AG09319 (cell line): ENCODE measurements at places on chromosomes 16 and 17.

GRCh38 chr17:49696233-49696761 is 11.5 kb downstream of the SLC35B1 start:
- no peak for DNase-seq

DNA sequence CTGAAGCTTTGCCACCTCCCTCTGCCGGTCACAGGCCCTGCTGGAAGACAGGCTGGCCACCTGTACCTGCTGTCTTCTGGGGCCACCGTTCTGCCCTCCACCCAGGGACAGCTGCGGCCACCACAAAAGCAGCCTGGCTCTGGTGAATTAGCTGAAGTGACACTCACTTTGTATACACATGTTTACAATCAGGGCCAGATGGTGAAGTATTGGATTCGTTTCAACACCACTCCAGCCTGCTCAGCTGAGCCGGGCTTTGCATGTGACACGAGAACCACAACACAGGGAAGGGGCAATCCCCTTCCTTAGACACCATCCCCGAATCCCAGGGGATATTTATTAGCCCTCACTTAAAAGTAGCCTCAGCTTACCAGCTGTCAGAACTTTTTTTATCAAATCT is 191.5 kb upstream of the RPL38 start:
- no peak for DNase-seq

DNA sequence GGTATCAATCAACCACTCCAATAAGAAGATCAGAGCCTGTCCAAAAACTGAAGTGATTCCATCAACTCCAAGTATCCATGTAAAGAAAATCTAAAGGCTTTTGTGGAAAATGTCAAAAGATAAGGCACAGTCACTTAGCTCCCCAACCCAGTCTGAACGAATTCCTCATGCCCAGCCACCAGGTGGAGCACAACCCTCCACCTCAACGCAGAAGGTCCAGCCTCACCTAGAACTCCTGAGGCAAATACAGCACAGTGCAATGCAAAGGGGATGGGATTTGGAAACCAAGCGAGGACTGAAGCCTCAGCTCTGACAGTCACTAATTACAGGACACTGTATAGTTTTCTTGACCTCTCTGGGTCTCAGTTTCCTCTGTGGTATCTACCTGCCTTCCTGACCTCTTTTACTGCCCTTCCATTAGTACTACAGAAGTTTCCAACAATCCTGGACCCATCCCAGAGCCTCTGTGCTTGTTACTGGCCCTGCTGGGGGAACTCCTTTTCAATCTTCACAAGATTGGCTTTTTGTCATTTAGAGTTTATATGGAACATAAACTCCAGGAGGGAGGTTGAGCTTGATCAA is 2.0 kb downstream of the NCBP3 start:
- no peak for DNase-seq

- no peak for DNase-seq
Observed at GRCh38 chr16:86317813-86318650, 192.3 kb upstream of the FOXF1 start.

- DNase-seq = no peak
Observed at GRCh38 chr17:81285894-81286293, 9.2 kb downstream of the SLC38A10 start.

DNA sequence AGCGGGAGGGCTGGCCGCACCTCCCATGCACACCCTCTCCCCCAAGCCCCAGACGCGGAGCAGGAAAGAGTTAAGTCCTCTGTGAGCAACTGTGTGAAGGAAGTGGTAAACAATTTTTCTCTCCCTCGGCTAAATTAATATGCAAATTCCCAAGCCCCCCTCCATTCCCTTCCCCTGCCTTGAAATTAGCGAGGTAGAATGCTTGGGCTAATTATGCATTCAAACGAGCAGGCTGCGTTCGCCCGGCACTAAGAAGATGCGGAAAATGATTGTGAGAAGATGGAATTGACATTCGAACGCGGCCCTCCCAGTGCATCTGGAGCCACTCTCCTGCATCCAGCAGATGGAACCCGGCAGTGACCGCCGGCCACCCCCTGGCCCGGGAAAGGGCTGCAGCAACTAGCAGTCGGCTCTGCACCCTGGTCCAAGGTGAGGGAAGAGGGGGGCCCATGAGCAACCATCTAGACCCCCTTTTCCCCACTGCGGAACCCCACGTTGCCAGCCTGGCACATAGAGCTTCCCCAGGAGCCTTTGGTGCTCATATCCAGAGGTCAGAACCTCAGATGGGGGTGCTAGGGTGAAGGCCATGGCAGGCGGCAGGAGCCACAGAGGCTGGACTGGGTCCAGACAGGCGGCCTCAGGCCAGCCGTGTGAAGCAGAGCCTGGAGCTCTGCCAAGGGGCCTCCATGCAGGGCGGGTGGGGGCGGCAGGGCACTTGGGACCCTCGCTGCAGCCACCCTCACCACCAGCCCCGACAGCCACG is 49.1 kb upstream of the ACSF3 start:
- DNase-seq = no peak

GRCh38 chr16:3235856-3236669 is 1.1 kb upstream of the ZNF200 start:
- DNase-seq = no peak

DNA sequence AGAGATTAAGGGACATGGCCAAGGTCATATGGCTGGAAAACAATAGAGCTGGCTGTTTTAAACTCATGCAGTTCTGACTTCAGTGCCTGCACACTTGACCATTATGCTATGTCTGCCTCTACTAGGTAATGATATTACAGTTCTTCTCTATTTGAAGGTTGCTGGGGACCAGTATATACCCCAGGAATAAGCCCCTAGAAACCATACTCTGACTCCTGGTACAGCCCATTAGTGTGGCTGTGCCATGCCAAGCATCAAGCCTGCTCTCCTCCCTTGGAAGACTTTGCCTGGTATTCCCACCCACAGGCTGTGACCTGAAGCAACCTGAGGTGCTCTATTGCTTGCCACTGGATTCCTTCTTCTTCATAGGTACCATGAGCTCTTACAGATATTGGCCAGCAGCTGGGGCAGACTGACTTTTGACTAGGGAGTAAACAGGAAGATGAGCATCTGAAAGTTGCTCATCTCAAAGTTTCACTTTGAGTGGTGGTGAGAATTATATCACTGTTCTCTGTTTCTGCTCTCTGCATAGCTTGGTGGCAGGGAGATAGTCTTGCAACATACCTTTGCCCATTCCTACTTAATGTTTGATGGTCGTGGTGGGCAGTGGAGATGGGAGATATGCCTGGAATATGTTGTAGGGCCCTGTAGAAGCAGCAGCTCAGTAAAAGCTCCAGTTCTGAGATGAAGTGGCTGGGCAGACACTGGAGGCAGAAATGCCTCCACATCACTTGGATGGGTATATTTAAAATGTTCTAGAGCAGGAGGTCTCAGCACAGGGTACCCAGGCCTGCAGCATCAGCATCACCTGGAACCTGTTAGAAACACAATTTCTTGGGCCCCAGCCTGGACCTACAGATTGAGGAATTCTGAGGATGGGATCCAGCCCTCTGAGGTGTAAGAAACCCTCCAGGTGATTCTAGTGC is 274.7 kb downstream of the HS3ST4 start:
- no peak for DNase-seq

GRCh38 chr16:87437327-87437726 is 45.2 kb downstream of the MAP1LC3B start:
- DNase-seq = no peak

GRCh38 chr17:78532311-78532710 is 44.9 kb downstream of the DNAH17 start:
- no peak for DNase-seq

- DNase-seq = peak; percentile 40
Observed at GRCh38 chr17:39699818-39700147, at the start of gene ERBB2. Gene ERBB2 (plus strand): TSS chr17:39700064. CDS start chr17:39700239, 175 bp downstream.

DNA sequence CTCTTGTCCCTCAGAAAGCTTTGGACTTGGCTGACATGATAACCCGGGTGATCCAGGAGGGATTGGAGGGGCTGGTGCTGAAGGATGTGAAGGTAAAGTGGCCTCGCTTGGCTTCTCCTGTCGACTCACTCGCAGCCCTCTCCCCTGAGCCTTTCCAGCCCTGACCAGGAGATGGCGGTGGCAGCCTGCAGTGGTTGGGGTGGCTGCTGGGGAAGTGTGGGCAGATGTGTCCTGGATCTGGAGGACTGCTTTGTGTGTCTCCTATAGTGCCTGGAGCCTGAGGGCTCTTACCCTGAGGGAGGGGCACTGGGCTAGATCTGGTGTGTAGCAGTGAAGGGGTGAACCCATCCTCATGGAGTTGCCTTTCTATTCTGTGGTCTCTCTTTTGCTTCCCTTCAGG is 17.9 kb downstream of the LIG3 start:
- no peak for DNase-seq

DNA sequence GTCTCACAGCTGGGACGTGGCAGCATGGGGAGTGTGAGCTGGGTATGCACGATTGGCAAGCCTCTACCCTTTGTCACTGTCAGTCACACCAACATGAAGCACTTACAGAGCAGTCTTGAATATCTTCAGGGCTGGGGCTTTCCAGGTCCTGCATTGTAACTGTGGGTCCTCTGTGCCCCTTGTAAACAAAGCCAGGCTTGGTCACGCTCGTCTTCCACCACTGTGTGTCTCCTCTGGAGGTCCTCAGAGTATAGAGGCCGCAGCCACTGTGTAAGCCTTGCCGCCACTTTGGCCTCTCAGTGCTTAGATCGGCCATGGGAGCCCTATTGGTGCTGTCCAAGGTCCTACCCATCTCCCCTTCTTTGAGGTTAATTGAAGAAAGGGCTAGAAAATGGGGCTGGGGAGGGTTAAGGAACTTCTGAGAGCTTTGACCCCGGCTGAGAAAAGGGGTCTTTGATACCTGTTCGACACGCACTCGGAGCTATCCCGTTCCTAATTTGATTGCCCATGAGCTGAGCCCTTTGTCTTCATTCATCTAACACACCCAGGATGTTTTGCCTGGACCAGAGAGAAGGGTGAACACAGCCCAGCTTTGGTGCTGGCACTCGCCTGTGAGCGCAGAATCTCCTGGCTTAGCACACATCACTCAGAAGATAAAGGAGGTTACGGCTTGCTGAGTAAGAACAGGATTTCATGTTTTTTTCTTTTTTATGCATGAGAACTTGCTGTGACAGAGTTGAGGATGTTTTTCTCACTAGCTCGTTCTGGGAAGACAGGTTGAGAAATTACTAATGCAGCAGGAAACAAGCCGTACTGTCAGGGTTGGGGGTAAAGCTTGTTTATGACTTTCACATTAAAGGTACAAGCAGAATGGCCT is 267.9 kb downstream of the CPPED1 start:
- no peak for DNase-seq

- no peak for DNase-seq
Observed at GRCh38 chr17:47278561-47278960, 24.9 kb downstream of the ITGB3 start.

GRCh38 chr17:41413982-41414381 is 10.4 kb downstream of the KRT37 start:
- no peak for DNase-seq

DNA sequence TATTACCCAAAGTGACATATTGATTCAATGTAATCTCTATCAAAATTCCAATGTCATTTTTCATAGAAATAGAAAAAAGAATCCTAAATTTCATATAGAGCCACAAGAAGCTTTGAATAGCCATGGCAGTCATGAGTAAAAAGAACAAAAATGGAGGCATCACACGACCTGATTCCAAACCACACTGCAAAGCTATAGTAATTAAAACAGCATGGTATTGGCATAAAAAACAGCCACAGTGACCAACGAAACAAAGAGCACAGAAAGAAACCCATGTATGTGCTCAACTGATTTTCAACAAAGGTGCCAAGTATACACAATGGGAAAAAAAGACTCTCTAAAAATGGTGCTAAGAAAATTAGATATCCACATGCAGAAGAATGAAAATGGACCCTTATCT is 101.5 kb downstream of the BRIP1 start:
- no peak for DNase-seq

DNA sequence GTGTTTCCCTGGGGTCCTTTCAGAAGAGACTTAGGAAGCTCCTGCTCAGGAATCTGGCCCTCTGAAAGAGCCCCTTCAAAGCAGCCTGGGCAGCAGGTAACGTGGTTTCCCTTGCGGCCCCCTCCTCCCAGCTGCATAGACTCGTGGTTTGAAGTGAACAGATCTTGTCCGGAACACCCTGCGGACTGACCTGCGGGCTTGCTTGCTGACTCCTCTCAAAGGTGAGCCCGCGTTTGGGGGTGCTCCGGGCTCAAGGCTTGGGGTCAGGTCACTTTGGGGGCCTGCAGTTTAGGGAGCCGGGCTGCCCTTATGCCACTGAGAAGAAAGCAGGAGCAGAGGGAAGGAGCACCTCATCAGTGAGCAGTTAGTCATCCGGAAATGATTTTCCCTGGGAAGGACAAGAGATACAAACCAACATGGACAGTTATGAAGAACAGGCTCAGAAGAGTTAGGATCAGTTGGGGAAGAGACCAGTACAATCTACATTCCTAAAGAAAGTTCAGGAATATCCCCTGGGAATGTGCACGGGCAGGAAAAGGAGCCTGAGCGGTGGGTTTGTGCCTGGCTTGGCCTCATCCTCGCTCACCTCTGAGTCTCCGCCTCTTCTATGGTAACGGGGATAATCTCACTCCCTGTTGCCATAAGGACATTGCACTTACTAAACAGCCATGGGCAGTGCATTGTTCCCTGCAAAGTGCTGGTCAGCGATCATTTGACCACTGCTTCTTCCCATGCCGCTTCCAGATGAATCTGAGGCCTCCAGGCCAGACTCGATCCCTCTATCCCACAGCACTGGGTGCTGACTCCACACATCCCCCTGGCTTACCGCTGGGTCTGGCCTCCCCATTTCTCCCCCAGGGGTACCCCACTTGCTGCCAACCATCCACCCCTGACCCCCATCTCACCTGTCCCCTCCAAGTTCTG is 10.0 kb downstream of the LDHD start:
- no peak for DNase-seq

DNA sequence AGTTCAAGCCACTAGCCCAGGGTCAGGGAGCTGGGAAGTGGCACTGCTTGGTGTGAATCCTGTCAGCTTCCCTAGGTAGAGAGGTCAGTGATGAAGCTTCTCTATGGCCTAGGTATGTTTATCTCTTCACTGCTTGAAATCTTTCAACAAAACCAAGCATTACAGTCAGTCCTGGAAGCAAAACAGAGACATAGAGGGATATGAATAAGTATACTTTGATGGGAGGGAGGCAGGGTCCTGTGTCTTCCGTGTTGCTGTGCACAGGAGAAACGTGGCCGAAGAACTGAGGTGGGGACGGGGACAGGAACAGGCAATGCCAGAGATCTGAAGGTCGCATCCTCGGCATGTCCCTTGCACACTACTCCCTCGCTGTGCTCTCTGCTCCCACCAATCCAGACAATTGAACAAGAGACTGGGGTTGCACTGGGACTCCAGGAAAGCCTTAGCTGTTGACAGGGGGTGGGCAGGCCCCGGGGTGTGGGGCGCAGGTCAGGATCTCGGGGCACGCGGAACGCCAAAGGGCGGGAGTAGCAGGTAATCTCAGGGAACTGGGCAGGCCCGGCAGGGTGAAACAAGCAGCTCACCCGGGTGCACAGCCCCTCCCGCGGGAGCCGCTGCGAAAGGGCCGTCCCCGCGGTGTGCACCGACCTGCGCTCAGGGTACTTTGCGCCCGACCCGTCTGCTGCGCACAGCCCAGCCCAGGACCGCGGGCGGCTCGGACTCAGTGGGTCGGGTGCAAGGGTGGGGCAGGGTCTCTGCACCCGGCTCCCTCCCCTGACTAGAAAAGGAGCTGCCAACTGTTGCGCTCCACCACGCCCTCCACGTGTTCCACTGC is at the start of gene MT1H:
Gene MT1H (plus strand): TSS at position 810 of the 835 bp plus-strand sequence. CDS start 71 bp downstream, outside the sequence.
- DNase-seq = no peak

- no peak for DNase-seq
Observed at GRCh38 chr17:17041018-17041521, 1.2 kb upstream of the MPRIP start.

- DNase-seq = peak; percentile 79
Observed at GRCh38 chr17:17420561-17421269, 56.1 kb upstream of the MED9 start.

- no peak for DNase-seq
Observed at GRCh38 chr16:11198375-11198774, 57.6 kb downstream of the SOCS1 start.
